Right cardiac atrium (tissue), 5 donors: ENCODE measurements at places on chromosomes 2 and 18. TPM values are rescaled to one million over a fixed set of nuclear protein-coding genes. Genes with fewer than 3 reads are reported as not detected.

- DNase-seq = peak; percentile 67
These were observed 13.2 kb downstream of the ASB18 start for GRCh38 chr2:236250909-236251579.

GRCh38 chr18:53991202-53991601 lies 233.3 kb downstream of the MBD2 start:
- DNase-seq = no peak

- no peak for DNase-seq
These were observed 594.9 kb upstream of the ID2 start for GRCh38 chr2:8086796-8087479.

The LRRC30 gene
- not detected for polyA plus RNA-seq

DNA sequence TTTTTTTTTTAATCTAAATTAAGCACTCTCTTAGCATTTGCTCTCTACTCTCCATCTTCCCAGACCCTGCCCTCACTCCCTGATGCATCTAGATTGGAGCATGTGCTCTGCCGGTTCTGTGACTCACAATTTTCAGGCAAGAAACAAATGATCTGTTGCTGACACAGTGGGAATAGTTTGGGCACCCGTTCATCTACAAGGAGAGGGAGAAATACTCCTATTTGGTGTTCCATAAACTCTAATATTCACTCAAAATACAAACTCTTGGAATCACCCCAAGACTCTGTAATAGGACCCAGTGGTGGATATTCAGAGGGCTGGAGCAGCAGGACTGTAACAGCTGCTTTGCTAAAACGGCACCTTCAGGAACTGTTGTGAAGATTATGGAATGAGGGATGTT lies 37.1 kb upstream of the LINC00305 start:
- DNase-seq = no peak

The SIGLEC15 gene
- 0.09 TPM for polyA plus RNA-seq

The NPHP1 gene
- 4.9 TPM for polyA plus RNA-seq

DNA sequence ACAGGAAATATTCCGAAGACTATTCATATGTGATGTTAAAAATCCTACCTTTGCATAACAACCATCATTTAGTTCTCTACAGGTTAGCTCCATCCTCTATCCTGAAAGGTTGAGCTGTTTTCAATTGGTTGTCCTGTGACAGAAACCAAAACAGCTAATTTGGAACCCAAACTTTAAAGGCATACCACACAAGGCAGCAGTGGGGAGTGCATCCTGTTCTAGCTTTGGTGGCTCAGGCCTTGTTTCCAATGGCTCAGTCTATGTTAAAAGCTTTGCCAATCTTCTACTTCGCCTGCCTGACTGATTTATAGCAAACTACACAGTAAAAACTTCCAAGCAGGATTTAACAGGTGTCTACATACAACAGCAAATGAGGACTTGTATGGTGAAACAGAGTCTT lies 3.2 kb downstream of the CD226 start:
- no peak for DNase-seq

The ABCG8 gene
- polyA plus RNA-seq = not detected

The TEX44 gene
- not detected for polyA plus RNA-seq

The DNAJC5G gene
- polyA plus RNA-seq = 2.2 TPM

DNA sequence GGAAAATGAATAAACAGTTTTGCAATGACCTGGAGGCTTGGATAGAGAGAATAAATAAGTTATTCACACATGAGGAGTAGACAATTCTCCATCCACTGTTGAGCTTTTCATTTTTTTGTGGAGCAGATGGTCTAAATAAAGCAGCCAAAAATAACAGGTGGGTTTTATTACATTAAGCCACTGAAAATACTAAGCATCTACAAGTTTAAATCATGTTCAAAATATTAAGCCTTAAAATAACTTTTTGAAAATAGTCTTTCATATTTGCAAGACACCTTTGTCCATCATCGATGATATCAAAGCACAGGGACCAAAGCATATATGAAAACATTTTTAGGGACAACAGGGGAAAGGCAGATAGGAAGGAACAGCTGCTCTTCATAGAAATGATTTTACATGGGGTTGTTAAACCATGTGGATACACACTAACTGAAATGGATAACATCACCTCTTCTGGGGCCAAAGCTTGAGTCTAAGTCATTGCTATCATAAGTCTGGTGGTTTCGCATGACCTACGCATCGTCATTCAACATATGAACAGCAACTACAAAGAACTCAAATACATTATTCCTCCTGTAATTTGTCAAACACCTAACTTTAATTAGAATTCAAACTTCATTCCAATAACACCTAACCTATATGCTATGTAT lies 197.6 kb upstream of the CHST9 start:
- DNase-seq = no peak
